ENCODE measurements at places on chromosomes 7 and 10.

- no peak for DNase-seq
Observed at GRCh38 chr7:38751416-38751815, 120.2 kb upstream of the AMPH start.

GRCh38 chr7:37249240-37249639, 199.4 kb downstream of the ELMO1 start:
- no peak for DNase-seq

- DNase-seq = no peak
Observed at GRCh38 chr7:143390773-143391317, 9.7 kb downstream of the ZYX start.

DNA sequence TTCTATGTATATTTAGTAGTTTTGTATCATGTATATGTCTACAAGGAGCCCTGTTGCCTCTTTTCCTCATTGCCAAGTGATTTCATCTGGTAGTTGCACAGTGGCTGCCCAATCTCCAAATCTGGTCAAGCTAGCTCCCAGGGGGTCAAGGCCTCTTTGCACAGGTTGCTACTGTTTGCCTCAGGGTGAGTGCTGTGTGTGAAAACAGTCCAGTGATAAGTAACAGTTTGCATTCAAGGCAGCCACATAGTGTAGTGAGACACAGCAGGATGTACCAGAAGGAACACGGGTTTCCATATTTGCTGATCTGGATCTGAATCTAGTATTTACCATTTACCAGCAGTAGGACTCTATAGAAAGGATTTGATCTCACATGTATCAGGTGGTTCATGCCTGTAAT, 13.3 kb upstream of the EPC1 start:
- no peak for DNase-seq

DNA sequence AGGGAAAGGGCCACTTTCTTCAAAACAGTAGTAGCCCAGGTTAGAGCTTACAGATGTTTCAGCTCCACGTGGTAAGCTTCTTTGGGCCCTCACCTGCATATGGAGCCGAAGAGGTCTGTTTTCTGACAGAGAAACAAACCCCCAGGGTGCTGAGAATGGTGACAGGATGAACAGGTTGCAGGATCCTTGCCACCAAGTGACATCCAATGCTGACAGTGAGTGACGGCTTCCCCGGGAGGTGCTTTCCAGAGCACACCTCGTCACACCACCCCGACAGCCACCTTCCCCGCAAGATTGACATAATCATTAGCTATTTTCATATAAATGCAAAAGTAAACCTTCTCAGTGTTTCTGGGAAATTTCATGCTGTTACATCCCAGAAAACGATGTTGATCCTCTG, 109.3 kb upstream of the BTBD16 start:
- DNase-seq = no peak

Data from stimulated activated CD4-positive, alpha-beta T cell treated with anti-CD3 and anti-CD28 coated beads, TNF-alpha, amount 100 ng/mL, for 24 hours (primary cell).